Hepatocyte (in vitro differentiated cells): ENCODE measurements at places on chromosomes 4 and X.

DNA sequence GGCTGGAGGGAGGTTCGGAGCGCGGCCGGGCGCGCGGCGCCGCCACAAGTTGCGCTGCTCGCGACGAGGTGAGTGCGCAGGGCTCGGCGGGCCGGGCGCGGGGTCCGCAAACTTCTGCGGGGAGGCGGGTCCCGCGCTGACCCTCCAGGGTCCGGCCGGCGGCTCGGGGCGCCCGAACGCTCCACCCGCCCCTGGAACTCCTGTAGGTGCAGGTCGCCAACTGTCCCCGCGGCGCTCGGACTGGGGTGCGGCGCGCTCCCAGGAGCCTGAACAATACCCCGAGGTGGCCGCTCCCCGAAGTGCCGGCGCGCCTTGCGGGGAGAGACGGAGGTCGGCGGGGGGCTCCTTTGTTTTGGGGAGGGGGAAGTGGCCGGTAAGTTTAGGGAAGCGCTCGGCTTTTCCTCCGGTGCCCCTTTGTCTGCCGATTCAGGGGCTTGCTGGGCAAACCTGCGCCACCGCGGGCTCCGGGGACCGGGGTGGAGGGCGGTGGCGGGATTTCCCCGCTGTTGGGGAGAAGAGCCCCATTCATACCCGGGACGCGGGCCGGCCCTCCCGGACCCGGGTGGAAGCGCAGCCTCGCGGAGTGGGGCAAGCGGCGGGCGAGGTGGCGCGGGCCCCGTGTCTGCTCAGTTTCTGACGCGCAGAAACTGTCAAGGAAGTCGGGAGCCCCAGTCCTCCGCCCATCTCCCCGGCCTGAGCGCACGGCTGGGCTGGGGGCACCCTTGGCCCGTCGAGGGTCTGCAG, 694 bp downstream of the TBL1X start:
- peak overlapping the region; percentile 55 for H3K4me3 ChIP-seq
- H3K27me3 ChIP-seq = no peaks in the 10 kb centered on the region

GRCh38 chr4:41475402-41475801, 62.6 kb upstream of the LIMCH1 start:
- H3K4me1 ChIP-seq = no peaks in the 10 kb centered on the region
- no peak overlapping the region for H3K4me3 ChIP-seq
- H3K36me3 ChIP-seq = no peaks in the 10 kb centered on the region
- no peak for DNase-seq
- no peak overlapping the region for H3K27ac ChIP-seq

DNA sequence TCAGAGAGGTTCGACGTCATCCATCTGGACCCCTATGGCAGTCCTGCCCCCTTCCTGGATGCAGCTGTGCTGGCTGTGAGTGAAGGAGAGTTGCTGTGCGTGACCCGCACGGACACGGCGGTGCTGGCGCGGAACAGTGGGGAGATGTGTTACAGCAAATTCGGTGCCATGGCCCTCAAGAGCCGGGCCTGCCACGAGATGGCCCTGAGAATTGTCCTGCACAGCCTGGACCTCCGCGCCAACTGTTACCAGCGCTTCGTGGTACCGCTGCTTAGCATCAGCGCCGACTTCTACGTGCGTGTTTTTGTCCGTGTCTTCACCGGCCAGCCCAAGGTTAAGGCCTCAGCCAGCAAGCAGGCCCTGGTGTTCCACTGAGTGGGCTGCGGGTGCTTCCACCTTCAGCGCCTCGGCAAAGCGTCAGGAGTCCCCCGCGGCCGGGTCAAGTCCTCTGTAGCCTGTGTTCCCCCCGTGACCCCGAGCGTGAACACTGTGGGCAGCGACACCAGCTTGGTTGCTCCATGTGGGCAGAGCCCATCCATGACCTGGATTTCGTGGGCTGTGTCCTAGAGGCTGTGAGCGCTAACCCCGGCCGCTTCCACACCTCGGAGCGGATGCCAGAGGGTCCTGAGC, 186.7 kb upstream of the SLITRK2 start:
- H3K27me3 ChIP-seq = no peaks in the 10 kb centered on the region
- no peaks in the 10 kb centered on the region for H3K36me3 ChIP-seq
- no peak overlapping the region for H3K27ac ChIP-seq
- no peak for DNase-seq
- no peaks in the 10 kb centered on the region for H3K4me1 ChIP-seq

- no peaks in the 10 kb centered on the region for H3K4me1 ChIP-seq
- no peaks in the 10 kb centered on the region for H3K36me3 ChIP-seq
- H3K27me3 ChIP-seq = peaks cover 3% of the 10 kb centered on the region
- no peak overlapping the region for H3K4me3 ChIP-seq
Observed at GRCh38 chr4:52483186-52483890, 175.8 kb downstream of the USP46 start.

GRCh38 chrX:149312988-149313387, 192.1 kb downstream of the IDS start:
- no peak overlapping the region for H3K4me3 ChIP-seq
- H3K27ac ChIP-seq = no peak overlapping the region
- H3K4me1 ChIP-seq = peaks cover 2% of the 10 kb centered on the region
- no peaks in the 10 kb centered on the region for H3K27me3 ChIP-seq
- no peak for DNase-seq

DNA sequence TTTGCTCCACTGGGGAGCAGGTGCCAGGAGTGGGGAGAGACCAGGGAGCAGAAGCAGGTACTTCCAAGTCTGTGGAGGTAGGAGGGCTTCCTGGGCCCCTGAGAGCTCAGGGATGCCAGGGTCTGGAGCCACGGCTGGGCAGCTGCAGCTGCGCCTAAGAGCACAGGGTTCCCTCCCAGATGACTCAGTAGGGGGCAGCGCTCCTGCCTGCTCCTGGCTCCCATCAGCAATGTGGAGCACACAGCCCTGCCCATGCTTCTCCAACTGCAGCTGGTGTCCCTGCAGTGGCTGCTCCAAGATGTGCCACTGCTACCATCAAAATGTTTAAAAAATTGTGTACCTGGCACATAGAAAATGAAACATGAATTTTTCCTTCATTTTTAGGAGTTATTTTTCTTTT, 1028.2 kb downstream of the PCDH7 start:
- no peaks in the 10 kb centered on the region for H3K4me1 ChIP-seq
- H3K36me3 ChIP-seq = no peaks in the 10 kb centered on the region
- no peak overlapping the region for H3K27ac ChIP-seq
- DNase-seq = no peak

DNA sequence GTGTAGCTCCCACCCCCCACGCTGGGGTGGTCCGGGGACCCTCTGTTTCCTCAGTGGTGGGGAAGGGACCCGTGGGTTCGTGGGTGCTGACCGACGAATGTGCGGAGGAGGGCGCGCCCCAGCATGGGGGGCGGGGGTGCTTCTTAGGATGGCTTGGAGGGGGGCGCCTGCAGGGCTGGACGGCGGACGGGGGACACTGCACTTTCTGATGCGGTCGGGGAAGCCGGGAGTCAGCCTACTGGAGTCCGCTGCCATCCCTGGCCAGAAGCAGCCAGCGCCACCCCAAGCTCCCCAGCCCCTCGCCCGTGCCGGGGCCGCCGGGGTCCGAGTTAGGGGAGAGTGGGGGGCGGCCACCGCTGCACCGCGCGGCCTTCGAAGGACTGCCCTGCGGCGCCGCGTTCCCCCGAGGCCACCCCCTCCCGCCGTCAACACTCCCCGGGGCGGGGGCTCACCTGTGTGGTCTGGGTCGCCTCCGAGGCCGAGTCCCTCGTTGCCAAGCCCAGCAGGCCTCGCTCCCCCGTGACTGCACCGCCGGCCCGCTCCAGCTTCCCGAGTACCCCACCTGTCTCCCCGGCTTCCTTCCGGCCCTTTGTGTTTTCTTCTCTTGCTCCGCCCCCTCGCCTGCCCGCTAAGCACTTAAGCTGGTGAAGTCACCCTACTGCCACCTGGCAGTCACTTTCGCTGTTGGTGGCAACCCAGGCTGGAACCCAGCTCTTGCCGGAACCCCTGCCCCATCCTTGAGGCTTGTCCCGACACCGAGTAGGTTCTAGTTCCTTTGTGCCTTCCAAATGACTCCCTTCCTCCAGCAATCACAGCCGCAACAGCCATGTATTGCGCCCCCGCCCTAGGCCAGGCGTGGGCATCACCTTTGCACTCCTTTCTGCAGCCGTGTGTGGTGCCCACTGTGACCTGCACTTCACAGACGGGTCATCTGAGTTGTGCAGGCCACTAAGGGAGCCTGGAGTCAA, at the start of gene OCIAD2:
Gene OCIAD2, minus strand, starts transcription at position 569 of the 968 bp plus-strand sequence. CDS start 2,225 bp downstream, outside the sequence.
- H3K27ac ChIP-seq = peak within 1 kb of the TSS; percentile 77
- peak within 1 kb of the TSS; percentile 99 for H3K4me3 ChIP-seq
- peak; percentile 84 for DNase-seq
- no peaks in the 10 kb centered on the region for H3K36me3 ChIP-seq
- H3K27me3 ChIP-seq = no peaks in the 10 kb centered on the region

DNA sequence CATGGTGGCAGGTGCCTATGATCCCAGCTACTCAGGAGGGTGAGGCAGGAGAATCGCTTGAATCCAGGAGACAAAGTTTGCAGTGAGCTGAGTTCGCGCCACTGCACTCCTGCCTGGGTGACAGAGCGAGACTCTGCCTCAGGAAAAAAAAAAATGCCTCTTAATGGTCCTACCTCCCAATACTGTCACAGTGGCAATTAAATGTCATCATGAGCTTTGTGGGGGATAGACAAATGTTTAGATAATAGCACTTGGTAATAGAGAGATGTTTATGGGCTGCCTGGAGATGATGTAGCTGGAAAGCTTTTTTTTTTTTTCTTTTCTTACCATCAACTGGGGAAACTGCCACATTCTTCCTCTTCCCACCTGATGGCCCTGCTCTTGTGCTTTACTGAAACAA, 33.0 kb downstream of the GRK4 start:
- no peak overlapping the region for H3K4me3 ChIP-seq
- no peaks in the 10 kb centered on the region for H3K4me1 ChIP-seq
- H3K36me3 ChIP-seq = no peaks in the 10 kb centered on the region
- no peaks in the 10 kb centered on the region for H3K27me3 ChIP-seq

GRCh38 chr4:154485127-154485773, 6.3 kb downstream of the DCHS2 start:
- DNase-seq = no peak
- peaks cover 2% of the 10 kb centered on the region for H3K4me1 ChIP-seq
- no peak overlapping the region for H3K27ac ChIP-seq
- no peak overlapping the region for H3K4me3 ChIP-seq
- peaks cover 80% of the 10 kb centered on the region for H3K27me3 ChIP-seq

GRCh38 chr4:122038896-122039295, 87.0 kb upstream of the TRPC3 start:
- H3K4me1 ChIP-seq = no peaks in the 10 kb centered on the region
- no peak for DNase-seq
- H3K4me3 ChIP-seq = no peak overlapping the region
- H3K36me3 ChIP-seq = no peaks in the 10 kb centered on the region
- no peak overlapping the region for H3K27ac ChIP-seq
- H3K27me3 ChIP-seq = no peaks in the 10 kb centered on the region

DNA sequence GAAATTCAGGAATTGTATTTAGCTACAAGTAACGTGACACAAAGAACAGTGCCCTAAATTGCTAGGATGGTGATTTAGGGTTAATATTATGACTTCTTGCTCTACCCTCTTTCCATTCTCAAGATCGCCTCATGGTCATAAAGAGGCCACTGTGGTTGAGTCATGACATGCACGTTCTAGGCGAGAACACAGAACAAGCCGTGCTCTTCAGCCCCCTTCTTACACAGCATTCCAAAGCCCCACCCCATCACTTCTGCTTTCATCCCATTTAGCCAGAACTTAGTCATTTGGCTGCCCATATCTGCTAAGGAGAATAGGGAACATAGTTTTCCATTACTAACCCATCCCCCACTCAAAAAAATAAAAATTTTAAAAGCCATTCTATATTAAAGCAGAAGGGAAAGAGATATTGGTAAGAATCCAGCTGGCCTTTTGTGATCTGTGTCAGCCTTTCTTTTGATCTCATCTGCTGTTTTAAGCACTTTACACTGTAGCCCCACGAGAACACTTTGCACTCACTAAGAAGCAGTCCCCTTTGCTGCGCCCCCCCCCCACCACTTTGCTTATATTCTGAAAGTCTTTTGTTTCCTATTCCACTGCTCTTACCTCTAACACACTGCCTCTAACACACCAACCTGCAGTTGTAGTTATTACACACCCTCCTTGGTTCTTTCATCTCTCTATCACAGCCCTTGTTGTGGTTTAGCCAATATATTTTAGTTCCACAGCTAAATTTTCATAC, 28.4 kb downstream of the NPNT start:
- H3K27me3 ChIP-seq = no peaks in the 10 kb centered on the region
- H3K4me3 ChIP-seq = no peak overlapping the region
- peak overlapping the region; percentile 87 for H3K27ac ChIP-seq

DNA sequence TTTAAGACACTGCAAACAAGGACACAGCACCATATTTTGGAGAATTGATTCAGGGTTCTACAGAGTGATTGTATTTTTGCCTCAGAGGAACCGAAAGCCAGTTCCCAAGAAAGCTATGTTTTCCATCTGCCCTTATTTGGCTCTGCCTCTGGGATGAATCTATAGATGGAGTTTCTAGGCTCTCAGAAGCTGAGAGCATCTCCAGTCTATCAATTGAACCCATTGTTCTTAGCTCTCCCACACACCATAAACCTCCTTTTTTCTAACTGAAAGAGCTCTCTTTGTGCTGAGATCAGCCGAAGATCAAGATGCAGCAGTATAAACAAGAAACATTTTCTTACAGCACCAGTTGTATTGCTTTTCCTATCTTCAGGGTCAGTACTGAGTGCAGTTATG, 16.9 kb downstream of the PLP1 start:
- H3K36me3 ChIP-seq = no peaks in the 10 kb centered on the region
- DNase-seq = no peak
- no peak overlapping the region for H3K4me3 ChIP-seq
- H3K27ac ChIP-seq = no peak overlapping the region

DNA sequence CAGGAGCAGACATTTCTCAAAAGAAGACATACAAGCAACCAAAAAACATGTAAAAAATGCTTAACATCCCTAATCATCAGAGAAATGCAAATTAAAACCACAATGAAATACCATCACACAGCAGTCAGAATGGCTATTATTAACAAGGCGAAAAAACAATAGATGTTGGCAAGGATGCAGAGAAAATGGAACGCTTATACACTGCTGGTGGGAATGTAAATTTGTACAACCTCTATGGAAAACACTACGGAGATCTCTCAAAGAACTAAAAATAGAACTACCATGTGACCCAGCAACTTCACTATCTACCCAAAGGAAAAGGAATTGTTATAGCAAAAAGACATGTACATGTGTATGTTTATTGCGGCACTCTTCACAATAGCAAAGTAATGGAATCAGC, 71.5 kb downstream of the PPP4R3C start:
- H3K27me3 ChIP-seq = no peaks in the 10 kb centered on the region
- H3K27ac ChIP-seq = no peak overlapping the region
- no peak overlapping the region for H3K4me3 ChIP-seq
- no peak for DNase-seq

DNA sequence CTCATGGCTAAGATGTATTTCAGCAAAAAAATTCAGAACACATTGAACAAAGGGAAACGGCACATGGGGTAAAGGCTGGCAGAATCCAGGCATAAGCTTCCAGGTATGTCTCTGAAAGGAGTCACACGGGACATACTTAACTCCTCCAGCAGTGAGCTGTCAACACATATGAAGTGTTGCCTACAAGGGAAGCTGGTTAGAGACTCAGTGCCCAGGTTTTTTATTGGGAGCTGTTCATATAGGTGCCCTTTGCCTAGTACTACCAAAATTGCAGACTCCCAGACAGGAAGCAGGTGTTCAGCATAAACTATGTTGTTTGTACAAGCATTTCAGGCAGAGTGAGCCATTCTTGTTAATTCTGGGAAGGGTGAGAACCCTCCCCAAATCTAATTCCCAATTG, 77.4 kb upstream of the PUDP start:
- H3K27me3 ChIP-seq = no peaks in the 10 kb centered on the region
- no peaks in the 10 kb centered on the region for H3K36me3 ChIP-seq
- H3K27ac ChIP-seq = no peak overlapping the region
- H3K4me3 ChIP-seq = no peak overlapping the region

GRCh38 chrX:9671998-9672397, 93.6 kb downstream of the GPR143 start:
- H3K27ac ChIP-seq = no peak overlapping the region
- no peak overlapping the region for H3K4me3 ChIP-seq
- no peak for DNase-seq
- H3K27me3 ChIP-seq = no peaks in the 10 kb centered on the region
- H3K4me1 ChIP-seq = peaks cover 3% of the 10 kb centered on the region
